ENCODE measurements at places on chromosomes 3 and 15.

DNA sequence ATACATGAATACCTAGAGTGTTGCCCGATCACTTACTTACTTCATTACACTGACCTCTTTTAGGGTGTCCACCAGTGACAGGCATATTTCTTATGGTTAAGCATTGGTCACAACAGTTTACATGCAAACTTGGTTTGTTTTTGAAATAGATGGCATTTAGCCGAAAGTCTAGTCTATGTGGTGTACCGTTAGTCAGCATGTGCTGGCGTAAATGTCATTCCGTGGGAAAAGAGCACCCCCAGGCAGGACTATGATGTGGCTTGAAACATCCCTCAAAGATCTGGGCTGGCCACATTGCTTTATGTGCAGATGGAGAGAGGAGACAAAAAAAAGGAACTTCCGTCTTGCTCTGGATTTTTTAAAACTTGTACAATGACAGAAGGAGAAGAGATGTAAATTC, 357.0 kb upstream of the ICE2 start:
- no peak for DNase-seq

DNA sequence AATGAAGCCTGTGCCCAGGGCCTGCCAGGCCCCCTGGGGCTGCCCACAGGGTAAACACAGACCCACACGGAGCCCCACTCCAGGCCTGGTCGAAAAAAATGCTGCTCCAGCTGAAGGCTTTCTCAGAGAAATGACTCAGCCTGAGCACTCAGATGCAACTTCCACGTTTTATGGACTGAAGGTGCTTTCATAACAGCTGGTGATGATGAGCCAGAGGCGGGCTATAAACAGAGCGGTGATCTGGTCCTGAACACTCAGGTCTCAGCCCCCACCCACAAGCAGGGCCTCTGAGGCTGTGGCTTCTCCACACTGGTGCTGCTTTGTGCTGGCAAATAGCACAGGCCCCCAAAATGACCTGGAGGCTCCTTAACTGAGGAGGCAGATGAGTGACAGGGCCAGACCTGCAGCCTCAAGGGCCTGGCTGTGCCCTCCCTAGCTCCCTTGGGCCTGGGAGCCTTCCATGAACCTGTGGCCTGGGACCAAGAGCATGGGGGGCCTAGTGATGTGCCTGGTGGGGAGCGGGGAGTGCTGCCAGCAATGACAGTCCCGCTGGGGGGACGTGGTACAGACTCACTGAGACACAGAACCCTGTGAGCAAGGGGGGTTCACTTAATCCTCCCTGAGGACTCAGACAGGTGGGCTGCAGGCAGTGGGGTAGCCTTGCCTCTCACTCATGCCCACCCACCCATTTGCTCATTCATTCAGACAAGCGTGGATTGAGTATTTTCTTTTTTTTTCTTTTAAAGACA, 23.0 kb upstream of the FURIN start:
- no peak for DNase-seq

DNA sequence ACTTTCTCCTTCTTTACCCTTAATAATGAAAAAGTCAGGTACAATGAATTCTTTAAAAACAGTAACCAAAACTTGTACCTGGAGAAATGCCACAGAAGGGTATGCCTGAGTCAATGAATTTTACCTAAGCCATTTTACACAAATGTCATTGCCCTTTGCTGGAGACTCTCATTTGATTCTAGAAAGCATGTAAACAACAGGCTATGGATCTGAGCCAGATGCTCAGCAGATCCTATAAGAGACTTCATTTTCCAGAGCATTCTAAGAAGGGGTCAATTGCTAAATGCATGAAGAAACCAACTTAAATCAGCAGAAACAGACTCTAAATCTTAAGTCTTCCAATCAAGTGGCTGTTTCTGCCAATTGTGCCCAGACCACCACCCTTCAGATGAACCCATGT, 83.8 kb upstream of the GALNT15 start:
- DNase-seq = no peak

DNA sequence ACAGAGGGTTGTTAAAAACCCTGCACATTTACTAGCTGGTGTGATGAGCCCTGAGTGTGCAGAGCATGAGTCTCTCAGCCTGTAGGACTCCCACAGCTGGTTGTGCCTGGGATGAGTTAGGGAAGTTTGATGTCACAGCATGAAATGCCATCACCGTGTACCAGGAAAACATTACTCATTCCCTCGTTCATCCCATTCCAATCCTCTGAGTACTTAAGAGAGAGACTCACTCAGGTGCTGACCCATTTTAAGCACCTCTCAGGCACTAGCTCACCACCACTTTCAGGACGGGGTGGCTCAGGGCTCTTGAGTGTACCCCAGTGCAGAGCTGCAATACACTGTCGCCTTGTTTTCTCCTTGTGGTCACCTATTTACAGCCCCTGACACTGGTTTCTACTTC, 18.7 kb downstream of the MGLL start:
- no peak for DNase-seq

DNA sequence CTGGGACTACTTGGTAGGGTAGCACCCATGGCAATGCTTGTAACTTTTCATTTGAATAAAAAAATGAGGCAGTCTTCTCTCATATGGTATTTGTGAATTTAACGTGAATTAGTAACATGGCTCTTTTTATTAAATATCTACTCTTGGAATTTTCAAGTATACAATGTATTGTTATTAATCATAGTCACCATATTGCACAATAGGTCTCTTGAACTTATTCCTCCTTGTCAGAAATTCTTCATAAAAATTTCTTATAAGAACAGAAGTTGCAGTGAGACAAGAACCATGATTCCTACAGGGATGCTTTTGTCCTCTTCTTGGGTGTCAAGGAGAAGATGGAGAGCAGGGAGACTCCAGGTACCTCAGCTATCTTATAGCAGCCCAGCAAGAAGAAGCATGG, 203.8 kb upstream of the FEZF2 start:
- DNase-seq = no peak

DNA sequence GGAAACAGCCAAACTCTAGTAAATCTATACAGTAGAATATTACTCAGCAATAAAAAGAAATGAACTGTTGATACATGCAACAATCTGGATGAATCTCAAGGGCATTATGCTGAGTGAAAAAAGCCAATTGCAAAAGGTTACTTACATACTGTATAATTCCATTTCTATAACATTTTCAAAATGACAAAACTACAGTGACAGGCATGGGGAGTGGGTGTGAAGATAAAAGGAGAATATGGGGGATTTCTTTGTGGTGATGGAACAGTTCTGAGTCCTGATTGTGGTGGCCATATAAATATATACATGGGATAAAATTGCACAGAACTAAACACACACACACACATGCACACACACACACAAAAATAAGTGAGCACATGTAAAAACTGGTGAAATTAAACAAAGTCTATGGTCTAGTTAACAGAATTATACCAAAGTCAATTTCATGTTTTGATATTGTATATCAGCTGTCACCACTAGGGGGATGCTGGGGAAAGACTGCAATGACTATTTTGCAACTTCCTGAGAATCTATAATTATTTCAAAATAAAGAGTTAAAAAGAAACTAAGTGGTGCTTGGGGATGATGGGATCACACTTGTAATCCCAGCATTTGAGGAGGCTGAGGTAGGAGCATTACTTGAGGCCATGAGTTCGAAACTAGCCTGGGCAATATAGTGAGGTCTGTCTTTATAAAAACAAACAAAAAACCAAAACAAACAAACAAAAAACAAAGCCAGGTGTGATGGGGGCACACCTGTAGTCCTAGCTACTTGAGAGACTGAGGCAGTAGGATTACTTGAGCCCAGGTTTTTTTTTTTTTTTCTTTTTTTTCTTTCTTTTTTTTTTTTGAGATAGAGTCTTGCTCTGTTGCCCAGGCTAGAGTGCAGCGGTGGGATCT, 66.0 kb downstream of the SPTSSB start:
- peak; percentile 14 for DNase-seq

GRCh38 chr15:91855684-91856489, 2.4 kb downstream of the SLCO3A1 start:
- DNase-seq = no peak

- DNase-seq = no peak
Observed at GRCh38 chr3:21729888-21730459, 21.0 kb downstream of the ZNF385D start.

DNA sequence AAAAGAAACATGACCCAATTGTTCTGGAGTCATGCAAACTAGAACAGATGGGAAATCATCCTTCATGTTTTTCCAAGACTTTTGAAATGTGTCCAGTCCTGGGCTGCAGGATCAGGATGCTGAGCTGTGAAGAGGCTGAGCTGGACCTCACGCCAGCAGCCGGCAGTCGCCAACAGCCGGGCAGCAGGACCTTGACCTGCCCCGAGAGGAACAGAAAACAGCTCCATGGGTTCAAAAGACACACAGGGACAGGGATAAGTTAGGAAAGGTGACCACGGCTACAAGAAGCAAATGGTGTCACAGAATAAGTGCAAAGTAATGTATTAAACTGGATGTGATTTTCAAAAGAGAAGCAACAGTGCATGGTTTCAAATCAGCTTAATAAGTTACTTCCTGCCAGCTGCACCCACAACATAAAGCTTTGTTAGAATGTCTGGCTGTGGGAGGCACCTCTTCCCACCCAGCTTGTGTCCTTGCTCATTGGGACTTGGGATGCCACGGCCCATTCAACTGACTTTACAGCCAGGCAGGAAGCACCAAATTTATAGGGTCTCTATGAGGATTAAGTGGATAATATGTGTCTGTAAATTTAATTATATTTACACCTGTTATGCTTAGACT, 266.4 kb downstream of the GABRG3 start:
- no peak for DNase-seq

DNA sequence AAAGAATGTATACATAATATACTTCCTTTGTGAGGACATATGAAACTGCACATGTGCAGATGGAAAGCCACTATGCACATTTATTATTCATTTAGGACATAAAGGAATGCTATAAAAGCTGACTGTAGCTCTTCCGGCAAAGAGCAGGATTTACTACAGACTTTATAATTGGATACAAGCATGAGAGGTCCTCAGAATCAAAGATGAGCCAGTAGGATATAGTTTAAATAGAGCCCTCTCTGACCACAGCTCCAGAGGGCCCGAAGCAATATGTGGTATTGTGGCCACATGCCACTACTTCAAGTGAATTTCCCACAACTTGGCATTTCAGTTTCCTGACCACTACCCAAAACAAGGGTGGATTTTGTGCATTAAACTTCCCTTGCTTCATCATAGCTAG, 140.9 kb downstream of the ATP8B4 start:
- DNase-seq = no peak

- DNase-seq = no peak
Observed at GRCh38 chr3:123090728-123091531, 24.1 kb downstream of the PDIA5 start.

DNA sequence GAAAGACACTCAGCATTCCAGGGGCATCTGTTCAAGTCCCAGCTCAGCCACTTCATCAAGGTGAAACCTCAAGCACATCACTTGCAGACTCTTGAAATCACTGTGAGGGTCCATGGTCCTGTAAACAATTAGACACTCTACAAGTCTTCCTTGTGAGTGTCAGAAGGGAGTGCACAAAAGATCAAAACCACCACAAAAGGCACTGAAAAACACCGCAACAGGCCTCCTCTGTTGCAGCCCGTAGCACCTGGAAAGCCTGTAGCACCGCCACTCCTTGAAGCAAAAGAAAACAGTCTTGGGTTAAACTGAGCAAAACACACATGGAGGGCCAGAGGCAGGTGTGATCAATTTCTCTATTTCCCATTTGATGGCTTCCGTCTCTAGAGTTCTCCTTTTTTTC, 63.8 kb upstream of the SNRK start:
- DNase-seq = no peak

- DNase-seq = no peak
Observed at GRCh38 chr15:57893040-57893439, 172.5 kb downstream of the ALDH1A2 start.

GRCh38 chr3:149197669-149198068, 24.0 kb downstream of the CP start:
- DNase-seq = no peak

DNA sequence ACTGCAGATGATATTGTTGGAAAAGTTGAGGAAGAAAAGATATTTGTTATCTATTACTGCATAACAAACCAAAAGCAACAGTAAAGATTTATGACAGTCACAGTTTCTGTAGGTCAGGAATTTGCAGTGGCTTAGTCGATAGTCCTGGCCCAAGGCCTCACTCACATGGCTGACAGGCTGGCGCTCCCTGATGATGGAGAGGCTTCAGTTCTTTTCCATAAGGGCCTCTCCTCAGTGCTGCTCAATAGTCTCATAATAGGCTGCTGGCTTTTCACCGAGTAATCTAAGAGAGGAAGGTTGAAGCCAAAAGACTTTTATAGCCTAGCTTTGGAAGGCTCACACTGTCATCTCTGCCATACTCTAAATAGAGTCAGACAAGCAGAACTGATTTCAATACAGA, 17.7 kb downstream of the IREB2 start:
- DNase-seq = no peak

GRCh38 chr3:143280984-143281383, 161.4 kb downstream of the CHST2 start:
- no peak for DNase-seq

- no peak for DNase-seq
Observed at GRCh38 chr3:188283347-188283746, 129.4 kb downstream of the LPP start.

DNA sequence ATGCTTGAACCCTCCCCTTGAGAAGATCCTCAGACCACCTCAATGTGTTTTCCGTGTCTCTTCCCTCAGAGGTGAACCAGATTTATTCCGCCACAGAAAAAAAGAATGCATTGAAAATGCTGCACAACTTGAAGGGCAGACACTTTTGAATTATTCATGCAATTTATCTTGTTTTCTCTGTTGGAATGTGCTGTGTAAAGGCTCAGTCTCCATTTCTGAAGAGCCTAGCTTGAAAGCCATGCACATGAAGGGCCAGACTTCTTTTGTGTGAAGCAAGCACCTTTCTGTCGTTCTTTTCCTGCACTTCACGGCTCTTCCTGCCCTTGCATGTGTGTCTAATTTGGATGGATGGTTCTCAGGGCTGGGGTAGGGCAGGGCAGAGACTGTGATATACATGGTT, 79.0 kb upstream of the ATP13A5 start:
- DNase-seq = no peak

GRCh38 chr3:194150252-194150934, 14.4 kb downstream of the HES1 start:
- no peak for DNase-seq

DNA sequence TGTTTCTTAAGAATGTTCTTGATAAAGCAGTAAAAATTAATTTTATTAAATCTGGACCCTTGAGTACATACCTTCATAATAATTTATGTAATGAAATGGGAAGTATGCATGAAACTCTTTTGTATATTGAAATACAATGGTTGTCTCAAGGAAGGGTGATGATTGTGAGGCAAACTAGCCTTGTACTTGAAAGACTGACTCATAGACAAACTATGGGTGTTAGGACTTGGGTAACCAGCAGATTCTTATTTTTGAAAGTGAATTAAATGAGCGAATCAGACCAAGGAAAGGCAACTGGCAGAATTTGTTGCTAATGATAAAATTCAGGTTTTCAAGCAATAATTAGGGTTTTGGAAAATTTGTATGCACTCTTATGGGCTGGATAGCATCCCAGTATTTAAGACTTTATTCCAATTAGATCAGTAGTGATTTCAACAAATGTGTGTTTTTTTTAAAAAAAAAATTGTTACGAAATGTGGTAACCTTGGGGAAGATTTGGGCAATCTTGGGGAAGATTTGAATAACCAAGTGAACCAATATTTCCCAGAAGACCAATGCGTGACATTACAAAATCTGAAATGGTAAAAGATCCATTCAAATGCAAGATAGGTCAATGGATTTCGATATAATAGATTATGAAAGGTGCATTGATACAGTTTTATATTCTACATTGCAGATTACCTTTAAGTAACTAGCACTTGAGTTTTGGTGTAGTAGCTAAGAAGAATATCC, 42.0 kb downstream of the ATP2C1 start:
- no peak for DNase-seq
